Hippocampal formation (tissue), 2 donors: ENCODE measurements at places on chromosomes 11 and 22.

- no peak for DNase-seq
Measured at GRCh38 chr22:23842599-23842998, 3.8 kb upstream of the DERL3 start.

- DNase-seq, result no peak
Measured at GRCh38 chr11:116300232-116300631, 472.6 kb downstream of the BUD13 start.

DNA sequence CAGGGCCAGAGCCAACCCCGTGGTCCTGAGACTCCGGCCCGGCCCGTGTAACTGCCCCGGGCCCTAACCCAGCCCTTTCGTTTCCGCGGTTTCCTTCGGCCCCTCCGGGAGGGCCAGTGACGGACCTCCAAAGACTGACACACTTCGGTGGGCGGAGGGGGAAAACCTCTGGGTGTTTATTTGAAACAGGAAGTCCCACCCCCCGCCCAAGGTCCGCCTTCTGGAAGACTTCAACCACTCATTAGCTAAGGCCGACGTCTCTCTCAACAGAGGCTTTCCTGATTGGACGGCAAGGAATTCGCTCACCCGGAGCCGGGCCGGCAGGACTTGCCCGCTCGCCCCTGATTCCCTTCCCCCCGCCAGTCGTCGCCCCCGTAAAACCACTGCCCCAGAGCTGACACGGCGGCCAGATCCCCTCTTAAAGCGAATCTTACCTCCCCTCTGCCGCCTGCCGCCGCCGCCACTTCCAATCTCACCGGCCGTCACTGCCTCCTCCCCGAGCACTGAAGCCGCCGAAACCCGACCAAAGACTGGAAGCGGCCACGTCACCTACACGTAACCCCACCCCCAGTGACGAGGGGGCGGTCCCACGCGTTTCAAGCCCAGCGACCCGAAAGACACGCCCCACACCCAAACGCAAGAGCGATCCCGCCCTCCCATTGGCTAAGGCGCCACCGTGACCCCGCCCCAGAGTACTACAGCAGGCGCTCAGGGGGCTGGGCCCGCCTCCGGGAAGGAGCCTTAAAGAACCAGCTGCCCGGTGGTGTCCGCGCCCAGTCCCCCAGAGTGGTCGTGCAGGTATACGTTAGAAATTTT lies at the start of gene STX5:
TSS of gene STX5 (minus strand) at position 532 of the 816 bp plus-strand sequence. CDS start 808 bp downstream, outside the sequence.
- peak; percentile 96 for DNase-seq

GRCh38 chr11:115161876-115162275 lies 342.3 kb downstream of the CADM1 start:
- no peak for DNase-seq

DNA sequence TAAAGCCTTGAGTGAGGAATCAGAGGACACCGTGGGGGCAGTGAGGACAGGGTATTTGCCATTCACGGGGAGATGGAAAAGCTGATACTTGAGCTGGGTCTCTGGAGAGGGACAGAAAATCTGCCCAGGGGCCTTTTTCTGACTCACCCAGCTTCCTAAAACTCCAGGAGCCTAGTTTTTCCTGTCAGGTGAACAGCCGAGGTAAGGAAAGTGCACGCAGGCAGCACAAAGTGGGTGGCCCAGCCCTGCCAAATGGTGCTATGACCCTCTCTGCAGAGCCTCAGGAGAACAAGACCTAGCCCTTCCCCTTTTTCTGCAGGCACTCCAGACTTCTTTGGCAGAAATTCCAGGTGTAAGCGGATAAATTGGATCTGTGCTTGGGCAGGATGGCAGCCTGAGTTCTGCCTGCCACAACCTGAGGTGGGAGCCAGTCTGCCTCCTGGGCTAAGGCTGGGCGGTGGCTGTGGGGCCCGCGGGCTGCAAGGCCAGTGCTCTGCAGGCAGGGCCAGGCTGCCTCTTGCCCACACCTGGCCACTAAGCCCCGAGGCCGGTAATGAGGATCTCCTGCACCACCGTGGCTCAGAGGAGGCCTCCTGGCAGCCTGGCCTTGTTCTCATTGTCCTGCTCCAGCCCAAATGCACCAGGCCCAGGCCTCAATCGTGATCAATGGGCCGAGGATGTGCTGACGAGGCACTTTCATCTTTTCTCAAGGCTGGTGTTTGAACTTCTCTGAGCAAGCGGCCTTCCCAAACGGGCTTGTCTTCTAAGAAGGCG lies 72.9 kb upstream of the LMO1 start:
- DNase-seq, result no peak

- DNase-seq, result no peak
Measured at GRCh38 chr22:37301144-37301830, 19.0 kb downstream of the CYTH4 start.
